ENCODE measurements at places on chromosomes 13 and 19. TPM values are rescaled to one million over a fixed set of nuclear protein-coding genes. Genes with fewer than 3 reads are reported as not detected.

DNA sequence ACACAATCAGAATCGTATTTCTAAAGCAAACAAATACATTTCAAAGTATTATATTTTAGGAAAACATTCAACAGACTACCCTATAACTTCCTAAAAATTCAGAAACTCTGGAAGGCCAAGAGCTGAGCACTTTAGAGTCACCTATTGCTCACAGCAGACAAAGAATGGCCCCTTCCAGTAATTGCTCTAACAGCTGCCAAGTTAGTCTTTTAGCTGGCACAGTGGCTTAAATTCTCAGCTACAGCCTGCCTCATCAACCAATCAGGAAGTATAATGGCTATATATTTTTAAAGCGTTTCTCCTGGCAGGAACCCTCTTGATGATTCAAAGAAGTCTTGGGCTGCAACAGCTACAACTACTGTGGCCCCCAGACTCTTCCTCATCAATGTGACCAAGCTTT lies 14.9 kb upstream of the SLITRK5 start:
- peak; percentile 17 for DNase-seq

GRCh38 chr13:103815619-103816018 lies 749.4 kb upstream of the SLC10A2 start:
- DNase-seq = peak; percentile 42

DNA sequence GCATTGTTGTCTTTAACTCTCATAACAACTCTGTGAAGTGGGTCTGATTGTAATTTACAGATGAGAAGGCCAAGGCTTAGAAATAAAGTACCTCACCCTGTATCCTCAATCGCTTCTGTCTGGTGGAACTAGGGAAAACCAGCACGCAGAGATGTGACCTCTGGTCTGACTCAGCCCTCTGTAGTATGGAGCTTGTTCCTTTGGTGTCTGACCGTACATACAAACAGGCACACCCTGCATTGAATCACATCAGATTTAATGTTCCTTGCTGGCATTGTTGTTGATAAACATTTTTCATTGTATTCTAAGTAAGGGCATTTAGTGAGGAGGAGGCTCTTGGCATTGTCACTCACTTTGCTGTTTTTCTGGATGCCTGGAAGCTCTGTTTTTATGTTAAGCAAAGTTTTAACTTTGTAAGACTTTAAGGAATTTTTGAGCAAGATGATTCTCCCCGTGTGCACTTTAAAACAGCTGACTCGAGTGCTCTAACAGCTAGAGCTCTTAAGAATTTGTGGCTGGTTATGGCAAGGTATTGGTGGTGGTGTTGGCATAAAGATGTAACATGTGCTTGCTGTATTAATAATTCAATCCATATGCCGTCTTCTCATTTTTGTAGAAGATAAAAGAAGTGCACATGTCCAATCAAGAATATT lies 89.0 kb upstream of the SPATA13 start:
- DNase-seq = no peak

GRCh38 chr19:53982001-53982451 lies 9.4 kb upstream of the CACNG6 start:
- DNase-seq = no peak

DNA sequence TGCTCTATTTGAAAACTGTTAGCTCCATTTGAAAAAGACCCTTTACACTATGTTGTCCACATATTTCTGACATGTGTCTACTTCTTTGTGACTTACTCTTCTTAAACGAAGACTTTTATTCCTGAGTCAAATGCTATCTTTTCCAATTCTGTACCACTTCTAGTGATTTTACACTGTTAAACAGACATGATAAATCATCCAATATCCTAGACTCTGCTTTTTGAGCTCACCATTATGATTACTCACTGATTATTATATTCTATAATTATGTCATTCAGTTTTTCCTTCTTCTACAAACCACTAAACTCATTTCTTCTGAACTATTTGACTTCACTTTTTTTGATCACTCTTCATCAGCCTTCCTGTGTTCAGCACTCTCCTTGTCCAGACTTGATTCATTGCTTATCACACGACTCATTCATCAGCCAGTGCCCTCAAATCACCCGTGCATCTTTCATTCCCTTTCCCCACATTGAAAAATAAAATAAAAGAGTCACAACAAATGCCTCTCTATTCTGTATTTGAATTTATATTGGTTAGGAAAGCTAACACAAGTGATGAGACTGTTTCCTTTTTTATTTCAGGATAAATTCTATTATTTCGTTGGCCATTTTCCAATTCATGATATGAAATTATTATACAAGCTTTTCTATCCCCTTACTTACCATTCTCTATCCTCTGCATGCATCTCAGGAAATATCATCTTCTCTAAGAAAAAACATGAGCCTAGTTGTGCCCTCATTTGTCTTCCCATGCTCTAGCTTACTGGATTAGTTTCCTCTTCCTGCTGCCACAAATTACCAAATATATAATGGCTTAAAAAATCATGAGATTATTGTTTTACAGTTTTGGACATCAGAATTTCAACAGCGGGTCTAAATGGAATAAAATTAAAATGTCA lies 1482.1 kb upstream of the MIR17HG start:
- no peak for DNase-seq

- no peak for DNase-seq
Measured at GRCh38 chr13:26513931-26514330, 43.6 kb upstream of the WASF3 start.

DNA sequence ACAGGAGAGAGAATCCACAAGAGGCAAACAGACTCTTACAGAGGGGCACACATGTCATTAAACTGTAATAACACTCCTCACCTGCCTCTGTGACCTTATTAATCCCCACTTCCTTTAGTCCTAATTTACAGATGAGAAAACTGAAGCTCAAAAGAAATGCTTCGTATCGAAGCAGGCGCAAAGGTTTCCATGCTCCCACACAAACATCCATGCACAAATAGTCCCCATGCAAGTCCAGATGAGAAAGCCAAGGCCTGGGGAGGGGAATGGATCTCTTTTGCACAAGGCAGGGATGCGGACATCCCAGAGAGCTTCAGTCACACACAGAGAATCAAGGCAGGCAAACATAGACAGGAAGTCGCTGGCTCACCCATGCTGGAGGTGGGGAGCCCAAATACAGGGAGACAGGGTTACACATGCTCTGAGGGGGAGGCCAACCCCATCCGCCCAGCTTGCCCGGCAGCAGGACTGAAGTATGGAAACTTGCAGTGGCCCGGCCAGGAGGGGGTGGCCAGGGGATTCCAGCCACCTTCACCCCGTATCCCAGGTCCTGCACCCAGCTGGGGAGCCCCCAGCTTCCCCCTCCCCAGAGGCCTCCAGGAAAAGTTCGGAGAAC lies 468 bp downstream of the S1PR5 start:
- no peak for DNase-seq

- no peak for DNase-seq
Measured at GRCh38 chr13:97962887-97963286, 9.4 kb downstream of the IPO5 start.

DNA sequence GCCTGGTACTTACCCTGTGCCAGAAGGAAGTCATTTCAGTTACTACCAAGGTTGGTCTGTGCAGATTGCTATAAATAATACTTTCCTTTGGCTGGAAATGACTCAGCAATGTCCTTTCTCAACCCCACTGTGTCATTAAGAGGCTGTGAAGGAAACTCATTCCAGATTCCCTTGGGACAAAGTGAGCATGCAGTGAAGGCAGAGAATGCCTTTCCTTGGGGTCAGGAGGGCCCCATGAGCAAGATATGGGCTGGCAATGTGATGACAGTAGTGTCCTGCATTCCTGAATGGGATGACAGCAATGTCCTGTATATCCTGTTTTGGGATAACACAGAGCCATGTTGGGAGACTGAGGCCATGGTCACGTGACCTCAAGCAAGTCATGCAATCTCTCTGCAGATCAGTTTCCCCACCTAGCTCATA lies 213.1 kb upstream of the TMTC4 start:
- peak; percentile 86 for DNase-seq

- DNase-seq = no peak
Measured at GRCh38 chr19:19997656-19998268, 41.5 kb downstream of the ZNF682 start.

- DNase-seq = peak; percentile 48
Measured at GRCh38 chr13:76948149-76948548, at the start of gene ACOD1. ACOD1 (plus strand) TSS chr13:76948511; CDS start chr13:76948559, 48 bp downstream.

- DNase-seq = no peak
Measured at GRCh38 chr19:42508892-42509444, 19.3 kb downstream of the CEACAM1 start.

- DNase-seq = no peak
Measured at GRCh38 chr13:20043207-20043925, 84.8 kb downstream of the ZMYM2 start.

DNA sequence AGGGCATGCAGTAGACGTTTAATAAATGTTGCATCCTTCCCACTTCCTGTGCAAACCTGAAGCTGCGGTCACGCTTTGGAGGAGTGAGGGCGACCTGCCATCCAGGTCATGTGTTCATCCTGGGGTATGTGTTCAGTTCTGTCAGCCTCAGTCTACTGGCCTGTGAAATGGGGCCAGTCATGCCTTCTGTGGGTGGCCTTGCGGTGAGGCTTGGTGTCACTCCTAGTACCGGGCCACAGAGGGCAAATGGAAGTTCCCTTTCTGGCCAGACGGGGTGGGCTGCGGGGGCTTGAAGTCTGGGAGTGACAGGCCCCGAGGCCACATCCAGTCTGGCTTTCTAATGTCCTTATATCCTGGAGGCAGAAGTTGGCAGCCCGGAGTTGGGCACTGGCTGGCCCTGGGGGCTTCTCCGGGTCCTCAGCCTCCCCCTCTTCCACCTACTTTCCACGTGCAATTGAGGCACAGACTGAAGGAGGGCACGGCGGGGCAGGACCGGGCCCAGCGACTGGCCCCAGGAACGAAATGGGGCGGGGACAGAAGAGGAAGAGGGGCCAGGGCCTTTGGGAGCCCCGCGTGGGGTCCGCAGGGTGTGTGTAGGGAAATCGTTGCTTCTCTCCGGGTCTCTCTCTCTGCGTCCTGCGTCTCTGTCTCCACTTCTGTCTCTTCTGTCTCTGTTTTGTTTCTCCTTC lies 11.1 kb downstream of the PDE4A start:
- peak; percentile 54 for DNase-seq

- DNase-seq = no peak
Measured at GRCh38 chr13:99339736-99340397, 32.7 kb upstream of the GPR183 start.

DNA sequence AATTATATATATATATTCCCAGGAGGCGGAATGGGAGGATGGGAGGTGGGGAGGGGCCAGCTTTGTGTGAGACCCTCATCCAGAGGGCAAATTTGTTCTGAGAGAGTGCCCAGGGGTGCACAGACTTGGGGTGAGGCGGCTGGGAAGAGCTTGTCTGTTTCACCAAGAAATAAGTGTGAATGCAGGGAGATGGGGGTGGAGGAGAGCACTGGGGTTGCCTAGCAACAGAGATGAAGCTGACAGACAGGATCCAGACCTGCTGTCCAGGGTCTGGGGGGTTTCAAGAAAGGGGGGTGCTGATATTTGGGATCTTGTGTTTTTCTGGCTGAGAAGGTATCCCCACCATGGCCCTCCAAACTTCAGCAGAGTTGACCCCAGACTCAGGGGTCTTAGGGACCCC lies 18.6 kb upstream of the TNFAIP8L1 start:
- no peak for DNase-seq

GRCh38 chr13:95642999-95643398 lies 1.5 kb downstream of the DZIP1 start:
- DNase-seq = no peak

GRCh38 chr13:92991692-92992091 lies 234.9 kb upstream of the GPC6 start:
- DNase-seq = no peak

GRCh38 chr13:43425234-43425633 lies 361.5 kb downstream of the ENOX1 start:
- no peak for DNase-seq

DNA sequence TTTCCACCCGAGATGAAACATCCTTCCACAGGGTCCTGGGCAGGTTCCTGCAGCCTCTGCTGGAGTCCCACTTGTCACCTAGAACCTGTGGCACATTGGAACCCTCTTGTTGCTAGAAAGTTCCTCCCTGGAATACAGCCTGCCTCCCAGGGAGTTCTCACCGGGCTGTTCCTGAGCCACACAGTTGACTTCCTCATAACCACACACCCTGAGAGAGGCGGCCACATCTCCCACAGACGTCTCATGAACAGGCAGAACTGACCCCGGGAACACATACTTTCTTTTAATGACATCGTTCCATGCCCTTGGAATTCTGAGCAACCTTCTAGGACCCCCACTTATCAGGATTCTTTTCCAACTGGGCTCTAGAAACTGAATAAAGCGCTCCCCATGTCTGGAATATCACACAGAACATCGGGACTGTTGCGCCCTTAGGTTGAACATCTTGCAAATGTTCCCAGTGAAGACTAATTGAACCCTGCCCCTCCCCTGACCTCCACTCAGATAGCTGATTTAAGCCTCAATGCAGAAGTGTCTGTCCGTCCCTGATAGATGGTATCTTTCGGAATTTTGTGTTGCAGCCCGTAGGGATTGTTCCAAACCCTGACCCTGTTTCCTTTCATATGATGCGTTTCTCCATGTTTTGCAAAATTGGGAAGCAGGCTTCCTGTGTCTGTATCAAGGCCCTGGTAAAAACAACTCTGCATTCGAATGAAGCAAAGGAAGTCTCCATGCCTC lies 91.1 kb downstream of the RAB20 start:
- no peak for DNase-seq

GRCh38 chr19:49475995-49476880 lies 2.2 kb downstream of the FLT3LG start:
- no peak for DNase-seq

DNA sequence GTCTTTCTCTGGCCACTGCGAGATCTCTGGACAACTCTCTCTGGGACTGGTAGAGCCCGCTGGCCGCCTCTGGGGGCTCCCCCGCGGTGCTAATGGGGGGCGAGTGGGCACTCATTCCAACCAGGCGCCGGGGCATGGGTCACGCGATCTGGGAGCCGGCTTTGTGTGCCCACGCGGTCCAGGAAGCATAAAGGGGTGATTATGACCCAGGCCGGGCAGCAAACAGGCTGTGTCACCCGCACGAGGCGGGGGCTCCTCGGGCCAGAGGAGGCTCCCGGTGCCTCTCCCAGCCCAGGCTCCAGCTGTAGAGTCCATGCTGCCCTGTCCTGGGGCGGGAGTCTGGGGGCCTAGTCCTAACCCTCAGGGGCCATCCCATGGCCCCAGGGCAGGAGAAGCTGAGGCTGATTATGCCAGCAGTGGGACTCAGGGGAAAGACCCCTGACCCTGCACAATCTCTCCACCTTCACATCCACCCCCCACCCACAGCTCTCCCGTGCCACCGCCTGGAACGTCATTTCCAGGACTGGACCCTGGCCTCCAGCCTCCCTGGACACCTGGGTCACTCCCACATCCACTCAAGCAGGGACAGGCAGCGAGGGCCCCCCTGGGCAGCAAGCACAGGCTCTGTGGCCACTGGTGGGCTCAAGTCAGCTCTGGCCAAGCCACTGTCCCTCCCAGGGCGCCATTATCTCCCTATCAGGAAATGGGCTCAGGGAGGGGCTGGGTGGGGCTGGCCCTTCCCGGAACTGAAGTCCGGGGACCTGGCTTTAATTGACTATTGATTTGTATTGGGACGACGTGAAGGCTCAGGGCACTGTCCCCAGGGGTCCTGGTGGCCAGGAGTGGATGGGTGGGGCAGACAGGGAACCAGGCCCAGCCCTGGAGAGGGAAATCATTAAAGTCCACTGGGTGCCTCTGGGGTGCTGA lies 50.0 kb downstream of the PTPRS start:
- no peak for DNase-seq

The RGS9BP gene
- 1.9 TPM for total RNA-seq

The RXFP2 gene
- total RNA-seq = not detected

The RAX2 gene
- total RNA-seq = not detected

The VSIG10L gene
- total RNA-seq = 1.3 TPM

The ZSCAN1 gene
- not detected for total RNA-seq

The ZNF493 gene
- total RNA-seq = 2.0 TPM

The IGFL1 gene
- not detected for total RNA-seq
